Vagina (tissue), 2 donors: ENCODE measurements at places on chromosomes 11 and 22.

DNA sequence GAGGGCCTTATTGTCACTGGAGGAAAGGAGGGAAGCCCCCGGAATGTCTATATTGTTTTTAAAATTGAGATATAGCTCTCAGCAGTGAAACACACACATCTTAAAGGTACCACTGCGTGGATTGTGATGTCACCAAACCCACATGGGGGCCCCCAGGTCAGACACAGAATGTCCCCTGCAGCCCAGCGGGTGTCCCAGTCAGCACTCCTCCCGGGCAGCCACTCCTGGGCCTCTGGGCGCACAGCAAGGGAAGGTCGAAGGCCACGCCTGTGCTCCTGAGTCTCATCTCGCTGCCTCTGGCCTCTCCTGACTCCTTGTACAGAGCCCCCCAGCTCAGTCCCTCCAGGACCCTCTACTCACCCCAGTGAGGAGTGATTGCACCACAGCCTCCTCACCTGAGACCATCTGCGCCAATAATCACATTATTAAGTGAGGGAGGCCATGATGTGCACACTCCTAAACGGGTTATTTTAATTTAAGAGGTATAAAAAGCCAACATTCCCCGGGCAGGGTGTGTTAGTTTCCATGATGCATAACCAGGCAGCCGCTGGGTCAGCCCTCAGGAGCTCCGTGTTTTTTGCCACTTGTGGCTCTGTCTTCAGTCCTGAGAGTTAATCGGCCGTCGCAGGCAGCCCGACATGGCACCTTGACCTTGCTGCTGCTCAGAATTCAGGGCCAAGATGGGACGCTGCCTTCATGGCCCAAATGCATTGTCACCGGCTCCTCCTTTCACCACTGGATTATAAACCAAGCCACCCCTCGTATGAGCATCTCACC, 1089.3 kb downstream of the BRD1 start:
- no peak for DNase-seq

DNA sequence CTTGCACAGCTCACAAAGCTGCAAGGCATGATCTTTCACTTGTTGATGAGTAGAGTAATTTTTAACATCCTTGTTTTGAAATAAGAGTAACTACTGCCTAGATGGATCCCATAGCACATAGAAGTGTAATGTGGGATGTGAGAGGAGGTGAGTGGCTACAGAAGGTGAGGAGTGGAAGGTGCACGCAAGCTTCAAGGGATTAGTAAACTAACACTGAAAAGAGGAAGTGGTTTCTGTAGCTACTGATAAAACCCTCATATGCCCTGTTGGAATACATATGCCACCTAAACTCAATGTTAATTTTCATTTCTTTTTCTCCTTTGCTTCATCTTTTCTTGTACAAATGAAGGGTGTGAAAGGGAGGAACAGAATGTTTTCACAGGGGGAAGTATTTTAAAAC, 22.0 kb upstream of the CTSC start:
- DNase-seq, result no peak

DNA sequence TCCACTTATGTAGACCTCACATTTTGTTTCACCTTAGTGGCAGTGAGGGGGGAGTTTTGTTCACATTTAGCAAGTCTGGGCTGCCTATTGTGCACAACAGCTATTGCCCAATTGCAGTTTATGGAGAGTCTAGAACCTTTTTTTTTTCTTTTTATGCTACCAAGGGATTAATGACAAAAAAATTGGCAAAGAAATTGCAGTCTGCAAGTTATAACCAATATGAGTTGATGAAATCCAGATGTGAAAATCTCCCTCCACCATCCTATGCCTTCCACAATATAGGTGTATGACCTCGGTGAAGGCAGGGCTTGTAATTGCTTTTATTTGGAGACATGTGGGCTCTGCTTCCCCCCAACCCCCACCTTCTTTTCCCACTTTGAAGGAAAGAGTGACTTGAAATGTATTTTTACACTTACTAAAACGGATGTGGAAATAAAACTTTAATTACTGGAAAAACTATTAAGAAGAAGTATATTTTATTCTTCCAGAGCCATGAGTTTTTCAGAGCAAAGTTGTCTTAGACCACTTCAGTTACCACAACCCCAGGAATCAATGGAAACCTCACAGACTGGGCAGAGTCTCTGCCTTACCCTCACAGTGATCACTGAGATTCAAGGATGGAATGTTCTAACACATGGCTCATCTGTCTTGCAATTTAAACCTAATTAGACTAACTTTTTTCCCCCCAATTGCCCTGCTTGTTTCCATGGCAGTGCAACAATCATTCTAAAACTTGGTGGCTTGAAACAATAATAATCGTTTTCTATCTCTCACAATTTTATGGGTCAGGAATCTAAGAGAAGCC, 120.8 kb upstream of the SLC5A12 start:
- DNase-seq, result no peak

DNA sequence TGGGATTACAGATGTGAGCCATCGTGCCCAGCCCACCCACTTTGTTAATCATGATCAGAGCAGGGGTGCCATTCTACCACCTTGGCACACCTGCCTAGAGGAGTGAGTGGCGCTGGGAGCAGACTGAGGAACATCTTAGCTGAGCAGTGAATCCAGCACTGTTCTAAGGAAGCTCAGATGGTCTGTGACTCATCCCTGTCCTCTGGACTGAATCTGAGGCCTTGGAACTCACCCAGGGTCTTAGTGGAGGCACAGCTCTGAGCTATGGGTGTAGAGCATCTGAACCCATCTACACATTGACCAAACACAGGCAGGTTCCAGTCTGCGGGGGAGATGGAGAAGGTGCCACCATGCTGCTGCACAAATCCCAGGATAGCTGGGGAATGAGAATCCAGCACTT, 14.9 kb downstream of the PGAP2 start:
- no peak for DNase-seq

DNA sequence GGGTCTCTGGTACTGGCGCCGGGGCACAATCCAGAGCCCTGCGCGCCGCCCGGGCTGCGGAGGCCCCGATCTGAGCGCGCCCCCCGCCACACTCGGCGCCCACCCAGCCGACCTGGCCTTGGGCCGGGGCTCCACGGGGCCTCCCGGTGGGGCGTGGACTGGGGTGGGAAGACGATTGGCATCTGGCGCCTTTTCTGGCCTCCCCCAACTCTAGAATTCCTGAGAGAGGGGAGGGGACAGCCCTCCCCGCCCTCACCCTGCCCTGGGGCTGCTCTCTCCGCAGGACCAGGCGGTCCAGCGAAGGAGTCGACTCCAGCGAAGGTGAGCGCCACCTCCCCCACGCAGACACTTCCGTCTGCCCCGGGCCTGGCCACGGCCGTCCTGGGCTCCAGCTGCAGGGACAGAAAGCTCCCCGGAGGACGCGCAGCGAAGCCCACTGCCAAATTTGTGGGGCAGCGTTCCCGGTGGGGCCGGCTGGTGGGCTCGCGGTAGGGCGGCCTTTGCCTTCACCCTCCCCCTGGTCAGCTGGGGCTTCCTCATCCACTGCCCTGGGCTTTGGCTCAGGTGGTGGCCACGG, 593 bp downstream of the SSH3 start:
- no peak for DNase-seq

DNA sequence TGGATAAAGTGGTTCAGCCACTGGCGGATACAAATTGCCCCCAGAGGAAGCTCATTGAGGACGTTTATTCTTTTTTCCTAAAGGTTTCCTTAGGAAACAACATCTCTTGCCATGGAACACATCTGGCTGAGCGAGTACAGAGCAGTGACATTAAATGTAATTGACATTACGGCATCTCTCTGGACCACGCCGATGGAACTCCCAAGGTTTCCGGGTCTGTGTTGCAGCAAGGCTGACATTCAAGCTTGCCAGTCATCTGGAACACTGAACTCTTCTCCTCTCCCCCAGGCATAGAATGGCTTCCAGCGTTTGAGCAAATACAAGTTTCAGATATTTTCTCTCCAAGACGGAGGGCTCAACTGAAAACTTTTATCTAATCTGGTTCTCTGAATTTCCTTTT, 42.1 kb downstream of the CLMP start:
- no peak for DNase-seq

- no peak for DNase-seq
These were observed 15.3 kb upstream of the MRTFA start for GRCh38 chr22:40651563-40652501.

DNA sequence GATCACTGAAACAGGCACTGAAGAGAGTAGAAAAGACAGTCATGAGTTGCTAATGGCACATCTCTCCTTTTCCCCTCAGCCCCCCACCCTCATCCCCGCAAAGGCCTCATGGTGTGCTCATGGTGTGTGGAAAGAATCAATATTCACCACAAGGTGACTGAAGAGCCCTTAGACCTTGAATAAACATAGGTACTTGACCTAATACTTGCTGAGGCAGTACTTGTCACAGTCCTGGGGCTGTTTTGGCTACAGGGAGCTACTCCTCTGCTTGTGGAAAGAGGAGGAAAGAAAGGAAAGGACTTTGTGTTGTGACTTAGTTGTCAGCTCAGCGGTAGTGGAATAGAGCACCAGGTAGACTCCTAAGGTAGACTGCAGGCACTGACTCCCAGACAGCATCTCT, 537.8 kb upstream of the CCDC179 start:
- DNase-seq, result no peak

DNA sequence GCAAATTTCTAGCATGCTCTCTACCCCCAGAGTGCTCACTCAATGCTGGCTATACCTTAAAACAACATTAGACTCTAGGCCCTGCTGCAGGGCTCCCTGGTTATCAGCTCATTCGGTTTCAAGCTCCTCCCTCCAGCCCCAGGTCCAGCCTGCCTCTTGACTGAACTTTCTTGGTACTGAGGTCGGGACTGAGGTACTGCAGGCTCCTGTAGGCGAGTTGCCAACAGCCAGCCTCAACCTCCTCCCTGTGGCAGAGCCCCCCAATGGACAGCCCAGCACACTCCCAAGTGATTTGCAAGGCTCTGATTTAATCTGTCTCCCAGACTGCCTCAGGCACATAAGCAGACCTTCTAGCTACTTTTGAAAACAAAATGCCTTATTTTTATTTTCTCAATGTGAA, 73.6 kb upstream of the EIF3M start:
- no peak for DNase-seq

GRCh38 chr11:74744277-74744676, 4.4 kb upstream of the RNF169 start:
- no peak for DNase-seq

DNA sequence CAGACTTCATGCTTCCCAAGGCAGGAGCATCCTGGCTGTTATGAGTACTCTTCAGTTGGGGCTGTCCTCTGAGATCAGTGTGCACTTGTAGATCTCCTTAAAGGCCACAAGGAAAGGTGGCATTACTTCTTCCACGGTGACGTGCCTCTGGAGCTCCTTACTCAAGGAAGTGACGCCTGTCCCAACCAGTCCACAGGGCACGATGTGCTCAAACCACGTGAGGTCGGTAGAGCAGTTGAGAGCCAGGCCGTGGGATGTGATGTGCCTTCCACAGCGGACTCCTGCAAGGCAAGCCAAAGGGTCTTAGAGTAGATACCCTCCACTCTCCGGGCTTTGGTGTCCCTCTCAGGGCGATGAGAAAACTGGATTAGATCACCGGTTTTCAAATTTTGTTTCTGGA, 1.4 kb downstream of the LIPT2 start:
- no peak for DNase-seq

- DNase-seq, result no peak
These were observed 563 bp downstream of the BID start for GRCh38 chr22:17773606-17774205.

- DNase-seq, result no peak
These were observed 43.3 kb downstream of the PDGFD start for GRCh38 chr11:104120493-104121137.

- no peak for DNase-seq
These were observed 216.5 kb downstream of the DYNC2H1 start for GRCh38 chr11:103325686-103326069.

GRCh38 chr22:49687786-49688515, 139.7 kb downstream of the BRD1 start:
- DNase-seq, result no peak

- DNase-seq, result no peak
These were observed 1.1 kb upstream of the IGSF9B start for GRCh38 chr11:133957900-133958299.

- peak; percentile 96 for DNase-seq
These were observed at the start of gene CTNND1 for GRCh38 chr11:57761301-57762234. Gene CTNND1 (plus strand): TSS chr11:57761802. CDS start chr11:57791479, 29,677 bp downstream.

GRCh38 chr11:62430425-62430824, 11.6 kb downstream of the SCGB1A1 start:
- no peak for DNase-seq

DNA sequence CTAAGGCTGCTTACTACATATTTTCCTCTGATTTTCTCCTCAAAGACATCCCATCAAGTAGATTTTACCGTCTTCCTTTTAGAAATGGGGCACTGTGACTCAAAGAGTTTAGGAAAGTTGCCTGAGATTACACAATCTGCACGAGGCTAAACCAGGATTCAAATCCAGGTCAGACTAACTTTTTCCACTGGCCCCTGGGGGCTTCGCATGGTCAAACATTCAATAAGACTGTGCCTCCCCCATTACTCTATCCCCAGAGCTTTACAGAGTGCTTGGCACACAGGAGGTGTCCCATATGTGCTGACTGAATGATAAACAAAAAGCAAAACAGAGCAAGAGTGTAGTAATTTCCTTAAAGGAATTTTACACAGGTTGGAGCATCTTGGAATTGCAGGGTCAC, 118.1 kb upstream of the TEAD1 start:
- no peak for DNase-seq

- DNase-seq, result no peak
These were observed 42.1 kb downstream of the MYO7A start for GRCh38 chr11:77170107-77170506.

DNA sequence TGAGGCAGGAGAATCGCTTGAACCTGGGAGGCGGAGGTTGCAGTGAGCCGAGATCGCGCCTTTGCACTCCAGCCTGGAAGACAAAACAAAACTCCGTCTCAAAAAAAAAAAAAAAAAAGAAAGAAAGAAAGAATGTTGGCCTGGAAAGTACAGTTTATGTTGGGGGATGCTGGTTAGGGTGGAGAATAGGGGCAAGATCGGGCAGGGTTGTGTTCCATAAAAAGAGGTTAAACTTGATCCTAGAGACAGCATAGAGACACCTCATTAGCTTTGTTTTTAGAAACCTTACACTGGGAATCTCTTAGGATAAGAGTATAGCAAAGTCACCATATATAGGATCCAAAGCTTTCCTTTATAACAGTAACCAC, 1.9 kb upstream of the FTH1 start:
- no peak for DNase-seq

- no peak for DNase-seq
These were observed 70.3 kb downstream of the KIRREL3 start for GRCh38 chr11:126930091-126930841.

- DNase-seq, result no peak
These were observed 1.4 kb downstream of the TNNI2 start for GRCh38 chr11:1839924-1840779.

- no peak for DNase-seq
These were observed 854.3 kb downstream of the METTL15 start for GRCh38 chr11:28962502-28962901.

DNA sequence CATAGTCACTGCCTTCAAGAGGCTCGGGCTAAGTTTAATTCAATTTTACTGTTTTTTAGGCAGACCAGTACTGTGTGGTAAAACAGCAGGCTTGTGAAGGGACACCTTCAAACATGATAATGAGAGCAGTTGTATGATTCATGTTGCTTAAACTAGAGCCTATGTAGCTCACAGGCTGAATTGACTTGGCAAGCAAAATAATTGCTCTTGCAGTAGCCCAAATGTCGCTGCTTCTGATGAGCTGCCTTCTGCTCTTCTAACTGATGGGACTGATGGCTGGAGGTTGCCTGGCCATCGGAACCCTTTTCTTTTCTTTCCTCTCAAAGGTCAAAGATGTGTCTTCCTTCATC, 137.6 kb downstream of the MAML2 start:
- DNase-seq, result no peak
